ENCODE measurements at places on chromosomes 16 and 17. TPM values are rescaled to one million over a fixed set of nuclear protein-coding genes. Genes with fewer than 3 reads are reported as not detected.

DNA sequence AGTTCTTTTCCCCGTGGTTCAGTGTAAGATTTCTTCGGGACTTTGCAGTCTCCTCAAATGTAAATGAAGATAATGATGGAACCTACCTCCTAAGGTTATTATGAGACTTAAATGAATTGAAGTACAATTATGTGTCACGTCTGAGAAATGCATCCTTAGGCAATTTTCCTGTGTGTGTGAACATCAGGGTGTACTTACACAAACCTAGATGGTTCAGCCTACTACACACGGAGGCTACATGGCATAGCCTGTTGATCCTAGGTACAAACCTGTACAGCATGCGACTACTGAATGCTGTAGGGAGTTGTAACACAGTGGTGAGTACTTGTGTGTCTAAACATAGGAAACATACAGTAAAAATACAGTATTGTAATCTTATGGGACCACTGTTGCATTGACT is 1.1 kb upstream of the FAM20A start:
- H3K36me3 ChIP-seq, result no peaks in the 10 kb centered on the region
- no peak for DNase-seq

GRCh38 chr17:81189670-81190530 is 23.9 kb upstream of the AATK start:
- peaks cover 10% of the 10 kb centered on the region for H3K36me3 ChIP-seq
- H3K4me1 ChIP-seq, result peaks cover 26% of the 10 kb centered on the region
- H3K4me3 ChIP-seq, result no peak overlapping the region
- no peaks in the 10 kb centered on the region for H3K27me3 ChIP-seq
- no peak for DNase-seq
- no peak overlapping the region for H3K27ac ChIP-seq

DNA sequence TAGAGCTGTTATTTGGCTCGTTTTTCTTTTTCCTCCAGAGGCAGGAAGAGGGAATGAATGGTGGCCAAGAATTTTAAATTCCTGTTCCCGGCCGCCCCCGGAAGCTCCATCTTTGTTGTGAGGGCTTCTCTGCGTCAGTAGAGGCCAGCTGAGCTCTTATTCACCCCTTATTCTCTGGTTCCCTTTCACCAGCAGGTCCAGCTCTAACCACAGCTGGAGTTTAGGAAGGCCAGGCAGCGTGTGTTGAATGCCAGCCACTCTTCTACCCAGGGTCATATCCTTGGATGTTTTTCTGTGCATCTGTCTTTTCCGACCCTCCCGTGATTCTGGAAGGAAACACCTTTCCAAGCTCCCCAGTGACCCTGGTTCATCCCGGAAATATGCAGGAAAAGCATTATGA is 570.5 kb downstream of the WWOX start:
- no peak overlapping the region for H3K4me3 ChIP-seq
- no peaks in the 10 kb centered on the region for H3K4me1 ChIP-seq

- no peak overlapping the region for H3K27ac ChIP-seq
- no peaks in the 10 kb centered on the region for H3K36me3 ChIP-seq
- H3K27me3 ChIP-seq, result no peaks in the 10 kb centered on the region
- no peaks in the 10 kb centered on the region for H3K4me1 ChIP-seq
- no peak for DNase-seq
Observed at GRCh38 chr17:10268005-10268404, 69.6 kb upstream of the GAS7 start.

DNA sequence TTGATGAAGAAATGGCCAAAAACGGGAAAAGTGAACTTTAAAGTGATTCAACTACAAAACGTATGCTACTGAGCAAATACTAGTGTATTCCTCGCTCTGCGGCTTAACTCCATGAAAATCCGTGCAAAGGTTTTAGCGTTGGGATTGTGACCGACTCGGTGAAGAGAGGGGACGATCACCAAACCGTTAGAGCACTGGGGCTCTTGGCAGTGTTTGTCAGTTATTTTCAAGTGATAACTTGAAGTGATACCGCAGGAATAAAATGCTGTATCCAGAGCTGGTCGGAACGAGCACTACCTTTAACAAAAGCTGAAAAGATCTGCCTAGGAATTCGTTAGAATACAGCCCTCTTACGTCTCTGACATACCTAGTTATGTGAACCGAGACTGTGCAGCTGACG is 773 bp upstream of the PPM1D start:
- peak overlapping the region; percentile 82 for H3K4me3 ChIP-seq
- DNase-seq, result no peak
- H3K36me3 ChIP-seq, result no peaks in the 10 kb centered on the region
- H3K4me1 ChIP-seq, result peaks cover 44% of the 10 kb centered on the region
- H3K27ac ChIP-seq, result peak overlapping the region; percentile 97

The KCNJ16 gene
- polyA plus RNA-seq, result 2.2 TPM

GRCh38 chr17:33977729-33978514 is 277.2 kb upstream of the CCL2 start:
- no peaks in the 10 kb centered on the region for H3K4me1 ChIP-seq
- no peak for DNase-seq
- H3K27ac ChIP-seq, result no peak overlapping the region
- H3K27me3 ChIP-seq, result no peaks in the 10 kb centered on the region
- no peaks in the 10 kb centered on the region for H3K36me3 ChIP-seq

GRCh38 chr17:45393411-45393810 is 39.3 kb downstream of the ARHGAP27 start:
- peaks cover 7% of the 10 kb centered on the region for H3K4me1 ChIP-seq
- no peak overlapping the region for H3K27ac ChIP-seq
- H3K4me3 ChIP-seq, result no peak overlapping the region

DNA sequence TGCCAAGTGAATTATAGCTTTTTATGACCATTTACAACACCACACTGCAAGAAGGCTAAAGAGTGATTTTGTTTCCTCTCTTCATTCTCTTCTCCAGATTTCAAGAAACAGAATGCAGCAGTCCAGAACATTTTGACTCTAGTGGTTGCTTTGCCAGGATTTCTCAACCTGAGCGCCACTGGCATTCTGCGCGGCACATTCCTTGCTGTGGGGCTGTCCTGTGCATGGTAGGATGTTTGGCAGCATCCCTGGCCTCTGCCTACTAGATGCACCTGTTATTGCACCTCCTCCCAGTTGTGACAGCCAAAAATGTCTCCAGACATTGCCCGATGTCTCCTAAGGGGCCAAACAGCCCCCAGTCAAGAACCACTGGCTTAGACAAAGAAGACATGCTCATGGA is 25.7 kb upstream of the SLC39A11 start:
- no peak overlapping the region for H3K4me3 ChIP-seq
- no peak for DNase-seq
- no peaks in the 10 kb centered on the region for H3K27me3 ChIP-seq
- H3K36me3 ChIP-seq, result no peaks in the 10 kb centered on the region
- no peaks in the 10 kb centered on the region for H3K4me1 ChIP-seq
- H3K27ac ChIP-seq, result no peak overlapping the region

The EVPL gene
- polyA plus RNA-seq, result 0.04 TPM

- no peak overlapping the region for H3K27ac ChIP-seq
- no peak overlapping the region for H3K4me3 ChIP-seq
- no peaks in the 10 kb centered on the region for H3K36me3 ChIP-seq
- no peaks in the 10 kb centered on the region for H3K4me1 ChIP-seq
- H3K27me3 ChIP-seq, result no peaks in the 10 kb centered on the region
Observed at GRCh38 chr17:62778990-62779681, 29.0 kb downstream of the MARCHF10 start.

DNA sequence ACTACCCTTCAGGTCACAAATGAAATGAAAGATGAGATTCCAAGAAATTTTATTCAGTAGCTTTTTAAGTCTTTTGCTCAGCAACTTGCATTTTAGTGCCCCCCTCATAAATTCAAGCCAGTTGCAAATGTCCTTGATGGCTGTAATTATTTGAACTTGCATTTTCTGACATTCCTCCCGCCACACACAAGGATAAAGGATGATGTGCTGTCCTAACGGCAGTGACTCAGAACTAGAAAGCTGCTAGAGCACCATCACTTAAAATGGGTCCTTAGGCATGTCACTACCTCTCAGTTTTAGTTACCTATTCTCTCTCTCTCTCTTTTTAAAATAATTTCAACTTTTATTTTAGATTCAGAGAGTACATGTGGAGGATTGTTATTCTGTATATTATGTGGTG is 306.7 kb downstream of the CNTNAP4 start:
- no peak overlapping the region for H3K4me3 ChIP-seq
- no peak overlapping the region for H3K27ac ChIP-seq
- no peaks in the 10 kb centered on the region for H3K27me3 ChIP-seq
- no peaks in the 10 kb centered on the region for H3K36me3 ChIP-seq

The ABCA6 gene
- 2.9 TPM for polyA plus RNA-seq

GRCh38 chr16:8512941-8513624 is 77.2 kb downstream of the TMEM114 start:
- no peak overlapping the region for H3K4me3 ChIP-seq
- DNase-seq, result no peak
- H3K4me1 ChIP-seq, result no peaks in the 10 kb centered on the region
- H3K27ac ChIP-seq, result no peak overlapping the region

DNA sequence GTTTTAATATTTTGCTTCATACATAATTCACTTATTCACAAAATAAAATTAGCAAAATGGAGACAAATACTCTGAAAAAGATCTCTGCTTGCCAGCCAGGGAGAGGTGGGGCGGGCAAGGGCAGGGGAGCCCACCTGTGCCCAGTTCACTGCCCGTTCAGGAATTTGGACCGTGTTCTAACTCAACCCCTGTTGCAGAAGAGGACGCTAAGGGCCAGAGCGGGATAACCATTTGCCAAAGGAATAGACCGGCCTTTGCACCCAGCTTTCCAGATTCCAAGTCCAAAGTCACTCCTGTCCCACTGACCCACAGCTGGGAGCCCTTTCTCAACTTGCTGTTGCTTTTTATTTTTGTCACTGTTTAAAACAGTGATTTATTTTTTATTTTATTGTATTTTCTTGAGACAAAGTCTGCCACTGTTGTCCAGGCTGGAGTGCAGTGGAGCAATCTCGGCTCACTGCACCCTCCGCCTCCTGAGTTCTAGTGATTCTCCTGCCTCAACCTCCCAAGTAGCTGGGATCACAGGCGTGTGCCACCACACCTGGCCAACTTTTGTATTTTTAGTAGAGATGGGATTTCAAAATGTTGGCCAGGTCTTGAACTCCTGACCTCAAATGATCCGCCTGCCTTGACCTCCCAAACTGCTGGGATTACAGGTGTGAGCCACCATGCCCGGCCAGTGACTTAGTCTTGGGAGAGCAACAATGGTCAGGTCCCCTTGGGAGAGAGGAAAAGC is 2.7 kb upstream of the PIEZO1 start:
- no peak for DNase-seq
- no peaks in the 10 kb centered on the region for H3K36me3 ChIP-seq
- no peaks in the 10 kb centered on the region for H3K27me3 ChIP-seq
- H3K27ac ChIP-seq, result no peak overlapping the region

The KREMEN2 gene
- polyA plus RNA-seq, result 0.42 TPM

GRCh38 chr16:17453364-17454038 is 17.3 kb downstream of the XYLT1 start:
- no peaks in the 10 kb centered on the region for H3K36me3 ChIP-seq
- DNase-seq, result no peak
- peaks cover 59% of the 10 kb centered on the region for H3K4me1 ChIP-seq
- no peak overlapping the region for H3K4me3 ChIP-seq
- no peak overlapping the region for H3K27ac ChIP-seq

The ARSG gene
- polyA plus RNA-seq, result 2.1 TPM

The KRTAP4-4 gene
- polyA plus RNA-seq, result not detected

GRCh38 chr17:60157487-60158040 is 7.8 kb downstream of the CA4 start:
- no peaks in the 10 kb centered on the region for H3K27me3 ChIP-seq
- DNase-seq, result no peak
- H3K27ac ChIP-seq, result no peak overlapping the region
- peaks cover 16% of the 10 kb centered on the region for H3K4me1 ChIP-seq
- H3K36me3 ChIP-seq, result no peaks in the 10 kb centered on the region

GRCh38 chr16:67534431-67534830 is 5.8 kb downstream of the RIPOR1 start:
- H3K36me3 ChIP-seq, result peaks cover 3% of the 10 kb centered on the region
- H3K4me3 ChIP-seq, result no peak overlapping the region
- DNase-seq, result no peak
- H3K27ac ChIP-seq, result no peak overlapping the region
- peaks cover 91% of the 10 kb centered on the region for H3K4me1 ChIP-seq

DNA sequence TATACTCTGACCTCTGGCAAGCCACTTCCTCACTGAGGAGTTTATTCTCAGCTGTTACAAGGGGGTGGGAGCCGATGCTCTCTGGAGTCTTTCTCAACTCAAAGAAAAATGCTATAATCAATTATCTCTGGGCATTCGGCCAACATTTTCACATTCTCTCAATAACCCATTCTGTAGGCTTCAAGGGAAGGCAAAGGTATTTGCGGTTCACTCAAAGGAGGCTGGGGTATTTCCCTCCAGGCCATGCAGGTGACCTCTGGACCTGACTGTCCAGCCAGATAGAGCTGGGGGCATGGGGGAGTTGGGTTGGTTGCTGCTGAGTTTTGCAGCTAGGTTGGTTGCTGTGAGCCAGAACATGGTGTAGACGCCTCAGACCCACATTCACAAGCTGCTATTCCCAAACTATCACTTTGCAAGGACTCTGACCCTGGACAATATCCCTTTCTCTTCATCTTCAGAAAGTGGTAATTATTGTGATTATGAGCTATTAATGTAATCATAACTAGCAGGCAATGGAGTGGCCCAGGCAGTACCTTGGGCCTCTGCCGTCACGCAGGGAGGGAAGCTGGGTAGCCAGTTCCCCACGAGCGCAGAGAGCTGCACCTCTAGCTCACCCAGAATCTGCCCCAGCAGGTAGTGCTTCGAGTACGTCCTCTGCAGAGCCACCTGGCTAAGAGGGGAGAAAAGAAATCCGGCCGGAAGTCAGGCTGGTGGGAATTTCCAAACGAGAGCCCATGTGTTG is 42.1 kb downstream of the AIPL1 start:
- H3K4me3 ChIP-seq, result no peak overlapping the region
- DNase-seq, result no peak
- H3K27me3 ChIP-seq, result peaks cover 26% of the 10 kb centered on the region
- no peak overlapping the region for H3K27ac ChIP-seq
- no peaks in the 10 kb centered on the region for H3K36me3 ChIP-seq
- no peaks in the 10 kb centered on the region for H3K4me1 ChIP-seq

GRCh38 chr17:40022961-40023541 is 7.8 kb downstream of the CSF3 start:
- H3K4me3 ChIP-seq, result no peak overlapping the region
- no peaks in the 10 kb centered on the region for H3K27me3 ChIP-seq
- H3K36me3 ChIP-seq, result peaks cover 64% of the 10 kb centered on the region
- DNase-seq, result no peak
- H3K27ac ChIP-seq, result no peak overlapping the region

- H3K4me3 ChIP-seq, result no peak overlapping the region
- no peak overlapping the region for H3K27ac ChIP-seq
- peaks cover 42% of the 10 kb centered on the region for H3K36me3 ChIP-seq
- no peaks in the 10 kb centered on the region for H3K27me3 ChIP-seq
- no peak for DNase-seq
- H3K4me1 ChIP-seq, result peaks cover 10% of the 10 kb centered on the region
Observed at GRCh38 chr17:56943505-56944125, 17.2 kb downstream of the COIL start.

The NME3 gene
- polyA plus RNA-seq, result 283 TPM

The METRNL gene
- 26.5 TPM for polyA plus RNA-seq

The AHSP gene
- 1.6 TPM for polyA plus RNA-seq

The CPSF4L gene
- polyA plus RNA-seq, result not detected
